ENCODE measurements at places on chromosomes 16 and 17. TPM values are rescaled to one million over a fixed set of nuclear protein-coding genes. Genes with fewer than 3 reads are reported as not detected.

- peaks cover 22% of the 10 kb centered on the region for H3K4me1 ChIP-seq
- DNase-seq, result no peak
- H3K27me3 ChIP-seq, result no peaks in the 10 kb centered on the region
- H3K27ac ChIP-seq, result no peak overlapping the region
- H3K4me3 ChIP-seq, result peak overlapping the region; percentile 50
- H3K36me3 ChIP-seq, result no peaks in the 10 kb centered on the region
Observed at GRCh38 chr17:83078378-83079351, 744 bp upstream of the METRNL start.

DNA sequence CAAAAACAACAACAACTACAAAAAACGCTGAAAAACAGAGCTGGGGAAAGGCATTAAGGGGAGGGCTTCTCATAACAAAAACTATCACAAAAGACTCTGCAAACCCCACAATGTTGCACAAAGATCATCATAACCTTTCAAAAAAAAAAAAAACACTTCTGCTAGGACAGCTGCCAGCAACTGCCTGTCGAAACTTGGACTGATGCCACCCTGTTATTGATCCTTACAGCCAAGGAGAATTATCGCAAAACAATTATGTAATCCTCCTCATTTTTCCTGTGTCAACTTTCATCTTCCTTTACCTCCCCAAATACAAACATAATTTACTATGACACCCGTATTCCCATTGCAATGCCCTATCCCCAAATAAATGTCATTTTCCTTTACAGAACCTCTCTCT, 9.3 kb downstream of the CCDC40 start:
- H3K27me3 ChIP-seq, result no peaks in the 10 kb centered on the region
- H3K27ac ChIP-seq, result no peak overlapping the region
- peaks cover 14% of the 10 kb centered on the region for H3K36me3 ChIP-seq

The DVL2 gene
- 58.8 TPM for total RNA-seq

DNA sequence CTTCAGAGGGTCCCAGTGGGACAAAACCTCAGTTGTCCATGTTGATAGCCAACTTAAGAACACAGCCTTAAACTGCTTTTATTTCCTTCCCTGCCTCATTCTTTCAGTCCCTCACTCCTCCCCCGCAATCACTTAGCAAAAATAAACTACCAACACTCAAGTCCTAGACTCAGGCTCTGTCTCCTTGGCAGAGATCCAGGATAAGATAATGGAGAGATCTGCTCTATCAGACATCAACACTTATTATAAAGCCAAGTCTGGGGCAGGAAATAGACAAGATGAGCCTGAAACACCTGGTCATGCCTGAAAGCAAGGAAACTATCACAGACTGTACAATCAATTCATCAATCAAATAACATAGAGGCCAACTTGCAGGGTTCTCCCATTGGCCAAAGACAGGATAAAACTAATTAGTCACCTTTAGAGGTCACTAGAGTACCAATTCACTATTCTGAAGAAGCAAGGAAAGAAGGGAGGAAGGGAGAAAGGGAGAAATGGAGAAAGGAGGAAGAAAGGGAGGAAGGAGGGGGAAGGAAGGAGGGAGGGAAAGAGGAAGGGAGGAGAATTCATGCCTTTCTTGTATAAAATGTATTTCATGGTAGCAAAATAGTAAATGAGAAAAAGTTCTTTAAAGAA, 15.7 kb downstream of the HYDIN start:
- DNase-seq, result no peak
- peaks cover 13% of the 10 kb centered on the region for H3K27me3 ChIP-seq
- H3K36me3 ChIP-seq, result no peaks in the 10 kb centered on the region

- no peak for DNase-seq
- no peaks in the 10 kb centered on the region for H3K27me3 ChIP-seq
Observed at GRCh38 chr16:49700251-49701064, 155.5 kb downstream of the ZNF423 start.

Measured in chondrocyte (in vitro differentiated cells).